CD4-positive, alpha-beta T cell treated with Interleukin-2 at 100 ng/mL for 4 hours (primary cell): ENCODE measurements at places on chromosomes 5 and 9.
A peak's percentile ranks its signal among the peaks of the same experiment; 100 is the strongest.

- no peak for DNase-seq
Measured at GRCh38 chr5:9928326-9928725, 298.2 kb upstream of the TAS2R1 start.

- DNase-seq, result no peak
Measured at GRCh38 chr5:91271999-91272398, 111.1 kb downstream of the ARRDC3 start.

DNA sequence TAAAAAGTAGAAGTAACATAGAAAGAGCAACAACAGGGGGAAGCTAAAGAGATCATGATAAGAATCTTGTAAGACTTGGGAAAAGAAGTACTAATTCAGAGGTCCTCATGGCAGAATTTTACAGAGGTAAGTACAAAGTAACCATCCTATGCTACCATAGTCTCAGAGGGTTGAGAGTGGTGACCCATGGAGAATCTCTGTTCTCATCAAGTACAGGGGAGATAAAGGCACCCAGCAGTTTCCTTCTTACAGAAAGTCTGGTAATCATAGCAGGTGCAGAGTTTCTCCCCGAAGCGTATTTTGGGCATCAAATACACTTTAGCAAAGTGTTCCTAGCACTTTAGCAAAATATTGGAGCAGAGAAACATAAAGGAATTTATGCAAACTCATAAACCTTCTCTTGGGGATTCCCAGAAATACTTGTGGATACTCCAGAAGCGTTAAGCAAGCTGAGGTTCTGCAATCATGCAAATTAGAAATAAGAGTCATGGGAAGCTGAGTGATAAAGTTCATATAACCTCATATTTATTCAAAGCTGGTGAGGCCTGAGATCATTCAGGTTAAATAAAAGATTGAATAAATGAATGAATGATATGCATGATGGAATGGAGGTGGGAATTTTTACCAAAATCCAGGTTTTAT, 101.0 kb upstream of the SMC2 start:
- no peak for DNase-seq

DNA sequence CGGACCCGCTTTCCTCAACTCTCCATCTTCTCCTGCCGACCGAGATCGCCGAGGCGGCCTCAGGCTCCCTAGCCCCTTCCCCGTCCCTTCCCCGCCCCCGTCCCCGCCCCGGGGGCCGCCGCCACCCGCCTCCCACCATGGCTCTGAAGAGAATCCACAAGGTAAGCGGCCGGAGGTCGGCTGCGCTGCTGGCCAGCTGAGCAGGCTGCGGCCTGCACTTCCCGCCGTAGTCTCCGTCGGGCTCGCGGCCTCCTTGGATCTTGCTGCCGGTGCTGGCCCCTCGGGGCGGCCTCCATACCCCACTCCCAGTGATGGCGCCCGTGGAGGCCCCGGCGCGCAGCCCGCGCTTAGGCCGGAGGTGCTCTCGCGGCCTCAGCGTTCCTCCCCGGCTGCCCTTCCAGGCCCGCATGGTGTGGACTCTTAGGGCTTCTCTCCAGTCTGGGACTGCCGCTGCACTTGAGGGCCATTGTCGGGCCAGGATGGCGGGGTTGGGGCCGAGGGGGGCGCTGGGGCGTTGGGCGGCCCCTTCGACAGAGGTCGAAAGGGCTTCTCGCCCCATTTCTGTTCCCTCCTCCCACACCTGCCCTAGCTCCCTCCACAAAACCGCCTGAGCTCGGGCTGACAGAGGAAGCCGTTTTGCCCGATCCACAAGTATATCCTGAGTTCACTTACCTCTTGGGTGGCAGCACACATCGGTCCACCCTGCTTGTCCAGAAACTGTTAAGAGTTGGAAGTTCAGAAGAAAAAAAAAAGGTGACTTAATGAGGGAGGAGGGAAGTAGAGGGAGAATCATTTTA, 714 bp downstream of the UBE2D2 start:
- peak; percentile 21 for DNase-seq
